ENCODE measurements at places on chromosomes 12 and 14.

DNA sequence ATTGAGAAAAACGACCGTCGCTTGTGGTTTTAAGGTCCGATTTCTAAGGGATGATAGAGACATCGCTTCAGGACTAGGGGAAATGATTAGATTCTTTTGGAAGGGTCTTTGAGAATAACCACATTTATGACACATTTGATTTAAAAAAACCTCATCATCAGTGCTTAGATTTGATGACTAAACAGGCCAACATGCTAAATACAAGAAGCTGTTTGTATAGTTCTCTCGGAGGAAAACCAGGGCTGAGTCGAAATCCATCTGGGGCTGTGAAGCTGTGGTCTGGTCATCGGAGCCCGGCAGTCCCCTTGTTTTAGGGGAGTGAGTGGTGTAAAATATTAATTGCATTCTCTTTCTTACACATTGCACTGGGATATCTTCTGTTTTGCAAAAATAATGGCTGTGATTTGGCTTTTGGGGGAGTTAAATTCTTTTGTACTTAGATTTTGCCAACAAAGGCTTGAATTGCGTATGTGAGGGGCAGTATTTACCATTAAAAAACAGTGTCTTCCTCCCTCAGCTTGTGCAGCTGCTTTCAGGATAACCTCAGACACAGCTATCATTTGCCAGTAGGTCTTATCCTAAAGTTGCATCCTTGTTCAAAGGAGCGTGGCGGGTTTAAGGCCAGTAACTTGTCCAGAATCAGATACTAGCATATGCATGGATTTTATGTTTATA is 550 bp downstream of the GNG2 start:
- no peak for DNase-seq

DNA sequence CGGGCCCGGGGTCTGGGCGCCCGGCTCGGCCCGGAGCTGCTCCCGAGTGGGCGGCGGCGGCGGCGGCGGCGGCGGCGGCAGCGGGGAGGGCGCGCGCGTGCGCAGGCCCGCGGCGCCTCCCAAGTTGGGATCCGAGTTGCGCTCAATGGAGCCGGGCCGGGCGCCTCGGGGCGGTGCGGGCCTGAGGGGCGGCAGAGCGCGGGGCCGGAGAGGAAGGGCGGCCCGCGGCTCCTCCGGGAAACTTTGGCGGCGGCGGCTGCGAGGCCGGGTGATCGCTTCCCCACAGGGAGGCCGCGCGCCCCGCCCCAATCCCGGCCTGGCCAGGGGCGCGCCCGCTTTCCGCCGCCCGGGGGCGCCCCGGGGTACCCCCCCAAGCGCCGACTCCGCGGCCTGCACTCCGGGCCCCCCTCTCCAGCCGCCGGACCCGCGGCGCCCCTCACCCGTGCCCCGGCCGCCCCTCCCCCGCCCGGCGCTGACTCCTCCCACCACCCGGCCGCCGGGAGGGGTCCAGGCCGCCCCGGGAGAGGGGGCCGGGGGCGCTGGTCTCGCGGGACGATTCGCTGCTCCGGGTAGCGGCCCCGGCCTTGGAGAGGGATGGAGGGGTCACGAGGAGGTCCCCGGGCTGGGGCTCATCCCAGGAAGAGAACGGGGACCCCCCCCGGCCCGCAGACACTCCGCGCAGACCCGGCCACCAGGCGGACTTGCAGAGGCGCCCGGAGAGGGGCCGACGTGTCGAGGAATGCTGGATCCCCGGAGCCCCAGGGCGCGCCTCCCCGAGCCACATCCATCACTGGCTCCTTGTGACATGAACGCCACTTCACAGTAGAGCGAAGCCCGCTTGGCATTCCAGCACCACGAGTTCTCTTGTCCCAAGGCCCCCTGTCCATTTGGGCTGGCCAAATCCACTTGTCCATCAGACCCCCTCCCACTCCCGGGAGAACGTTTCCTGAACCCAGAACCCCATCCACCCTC is at the start of gene RILPL1:
Gene RILPL1, minus strand, starts transcription at position 48 of the 972 bp plus-strand sequence. CDS start 237 bp downstream, outside the sequence.
- DNase-seq, result peak; percentile 44

GRCh38 chr12:18320036-18320617 is 58.8 kb downstream of the PIK3C2G start:
- peak; percentile 78 for DNase-seq

- no peak for DNase-seq
These were observed 22.3 kb upstream of the RAB21 start for GRCh38 chr12:71732357-71732712.

DNA sequence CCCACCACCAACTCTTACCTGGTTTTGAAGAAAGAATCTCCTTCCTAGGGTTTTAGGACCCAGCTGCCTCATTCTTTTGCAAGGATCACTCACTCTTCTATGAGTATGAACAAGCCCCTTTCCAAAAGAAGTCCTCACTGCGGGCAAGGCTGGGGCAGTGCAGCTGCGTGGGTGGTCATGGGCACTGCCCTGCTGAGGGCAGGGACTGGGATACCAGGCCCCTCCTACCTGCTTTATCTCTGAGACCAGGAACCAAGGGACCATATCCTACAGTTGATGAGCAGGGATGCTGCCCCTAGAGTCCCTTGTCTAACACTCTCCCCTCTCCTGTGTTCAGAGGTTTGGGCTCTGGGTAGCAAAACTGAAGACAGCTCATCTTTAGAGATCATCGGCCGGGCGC is 20.5 kb downstream of the HPD start:
- no peak for DNase-seq

- DNase-seq, result no peak
These were observed 49.8 kb downstream of the CCDC85C start for GRCh38 chr14:99554184-99554583.
